SK-N-MC (cell line): ENCODE measurements at places on chromosomes 2 and 18.

GRCh38 chr18:47752796-47753645 is 177.4 kb downstream of the SMAD2 start:
- no peak for DNase-seq

GRCh38 chr2:3435445-3435844 is 56.0 kb downstream of the TRAPPC12 start:
- no peak for DNase-seq

DNA sequence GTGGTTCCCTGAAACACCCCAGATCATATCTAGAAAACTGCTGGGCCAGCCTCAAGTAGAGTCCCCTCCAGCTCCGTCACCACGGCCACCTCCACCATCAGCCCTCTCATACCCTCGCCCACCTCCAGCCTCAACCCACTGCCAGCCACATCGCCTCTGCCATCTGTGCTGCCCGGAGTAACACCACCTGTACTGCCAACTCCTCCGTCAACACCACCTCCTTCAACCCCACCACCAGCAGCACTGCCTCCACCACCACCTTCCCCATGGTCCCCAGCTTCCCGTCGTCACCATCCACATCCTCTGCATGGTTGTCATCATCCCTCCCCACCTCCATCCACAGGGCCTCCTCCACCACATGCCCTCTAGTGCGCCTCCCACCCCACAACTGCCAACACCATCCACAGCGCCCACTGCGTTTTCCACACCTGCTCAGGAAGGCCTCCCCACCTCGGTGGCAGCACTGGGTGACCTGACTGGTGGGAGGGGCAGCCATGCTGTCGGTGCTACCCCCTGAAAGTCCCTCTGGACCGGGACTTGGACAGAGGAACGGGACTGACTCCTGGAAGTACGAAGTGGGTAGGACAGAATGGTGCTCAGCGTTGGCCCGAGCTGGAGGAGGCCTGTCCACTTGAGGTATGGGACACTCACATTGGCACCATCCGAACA is 1.6 kb downstream of the SNED1 start:
- no peak for DNase-seq

DNA sequence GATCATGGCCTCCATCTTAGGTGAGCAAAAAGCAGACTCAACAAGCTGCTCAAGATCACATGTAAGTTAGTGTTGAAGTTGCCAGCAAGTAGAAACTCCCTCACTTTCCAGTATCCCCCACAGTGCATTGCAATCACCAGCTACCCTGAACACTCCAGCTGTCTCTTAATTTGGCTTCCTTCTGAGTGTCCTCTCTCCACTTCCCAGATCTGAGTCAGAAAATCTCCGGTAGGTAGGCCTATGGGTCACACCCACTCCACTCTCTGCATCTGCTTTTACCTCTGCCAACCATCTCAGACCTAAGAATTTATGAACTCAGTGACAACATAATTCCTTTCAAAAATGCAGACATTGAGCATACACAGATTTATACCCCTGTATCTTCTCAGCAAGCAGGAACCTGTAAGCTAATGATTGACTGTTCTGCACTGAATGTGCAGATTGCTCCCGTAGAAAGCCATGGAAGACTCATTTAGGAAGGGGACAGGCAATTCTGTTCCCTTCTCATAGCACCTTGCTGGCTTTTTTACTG is 656.9 kb downstream of the EPHA4 start:
- DNase-seq, result no peak

GRCh38 chr2:188875104-188875503 is 99.1 kb upstream of the COL3A1 start:
- no peak for DNase-seq

DNA sequence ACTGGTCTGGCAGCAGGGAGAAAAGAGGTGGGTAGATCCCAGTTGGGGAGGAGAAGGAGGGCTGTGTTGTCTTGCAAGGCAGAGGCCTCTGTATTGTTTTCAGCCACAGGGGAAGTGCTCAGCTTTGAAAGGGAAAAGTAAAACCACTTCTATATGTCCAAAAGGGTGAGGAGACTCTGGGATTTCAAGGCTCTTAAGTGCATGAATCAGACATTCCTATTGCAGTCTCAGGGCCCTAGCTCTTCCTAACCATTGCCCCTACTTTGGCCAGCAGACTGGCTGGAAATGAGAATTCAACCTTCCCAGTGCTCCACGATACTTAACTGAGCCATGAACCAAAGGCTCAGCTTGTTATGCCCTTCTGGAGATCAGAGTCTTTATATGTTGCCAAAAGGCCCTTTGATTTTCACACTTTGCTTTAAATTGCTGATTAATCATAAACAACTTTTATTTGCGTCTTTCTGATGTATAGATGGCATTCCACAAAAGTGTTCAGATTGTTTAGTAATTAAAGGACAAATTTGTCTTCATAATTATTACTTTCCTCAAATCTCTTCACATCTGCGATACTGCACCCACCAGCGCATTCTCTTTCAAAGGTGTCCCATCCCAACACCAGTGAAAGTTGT is 313.8 kb upstream of the MMADHC start:
- no peak for DNase-seq

- no peak for DNase-seq
These were observed 29.2 kb downstream of the MCFD2 start for GRCh38 chr2:46886268-46887027.

DNA sequence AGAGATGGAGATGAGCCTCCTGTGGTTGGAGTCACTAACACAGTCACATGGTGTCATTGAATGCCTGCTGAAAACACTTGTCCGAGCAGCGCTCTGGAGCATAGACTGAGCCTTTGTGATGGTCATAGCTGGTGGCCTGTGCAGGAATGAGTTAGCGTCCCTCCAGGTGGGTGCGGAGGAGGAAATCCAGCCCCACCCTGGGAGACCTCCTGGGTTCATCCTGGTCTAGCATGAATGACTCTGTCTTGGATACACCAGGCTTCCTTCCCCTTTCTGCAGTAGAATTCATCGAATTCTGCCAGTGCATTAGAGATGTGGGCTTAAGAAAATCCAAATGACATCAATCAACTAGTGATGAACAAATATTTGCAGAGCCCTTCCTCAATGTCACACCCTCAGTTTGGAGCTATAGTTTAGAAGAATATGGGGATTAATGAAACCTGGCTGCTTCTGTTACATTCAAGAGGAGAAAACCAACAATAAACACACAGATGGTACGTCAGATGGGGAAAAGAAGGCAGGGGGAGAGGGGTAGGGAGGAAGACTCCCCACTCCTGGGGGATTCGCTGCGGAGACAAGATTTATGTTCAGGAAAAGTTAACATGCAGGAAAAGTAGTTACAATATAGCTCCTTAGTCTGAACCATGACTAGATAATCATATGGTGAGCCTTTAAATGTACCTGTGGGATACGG is 136.7 kb downstream of the DDX1 start:
- no peak for DNase-seq

DNA sequence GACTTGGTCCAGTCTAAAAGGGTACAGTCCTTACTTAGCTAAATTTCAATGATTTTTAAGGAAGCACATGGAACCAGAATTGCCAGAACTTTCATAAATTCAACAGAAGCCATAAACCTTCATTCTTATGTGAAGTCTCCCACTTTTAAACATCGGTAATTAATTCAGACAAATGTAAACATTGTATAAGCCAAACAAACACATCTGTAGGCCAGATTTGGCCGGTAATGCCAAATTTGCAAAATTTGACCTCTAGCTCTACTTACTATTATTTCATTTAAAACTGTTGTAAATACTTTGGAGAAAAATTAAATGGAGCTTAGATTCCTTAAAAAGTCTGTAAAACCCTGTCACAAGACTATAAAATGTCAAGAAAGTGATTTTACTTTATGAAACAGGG is 83.2 kb upstream of the GALNT5 start:
- DNase-seq, result no peak

DNA sequence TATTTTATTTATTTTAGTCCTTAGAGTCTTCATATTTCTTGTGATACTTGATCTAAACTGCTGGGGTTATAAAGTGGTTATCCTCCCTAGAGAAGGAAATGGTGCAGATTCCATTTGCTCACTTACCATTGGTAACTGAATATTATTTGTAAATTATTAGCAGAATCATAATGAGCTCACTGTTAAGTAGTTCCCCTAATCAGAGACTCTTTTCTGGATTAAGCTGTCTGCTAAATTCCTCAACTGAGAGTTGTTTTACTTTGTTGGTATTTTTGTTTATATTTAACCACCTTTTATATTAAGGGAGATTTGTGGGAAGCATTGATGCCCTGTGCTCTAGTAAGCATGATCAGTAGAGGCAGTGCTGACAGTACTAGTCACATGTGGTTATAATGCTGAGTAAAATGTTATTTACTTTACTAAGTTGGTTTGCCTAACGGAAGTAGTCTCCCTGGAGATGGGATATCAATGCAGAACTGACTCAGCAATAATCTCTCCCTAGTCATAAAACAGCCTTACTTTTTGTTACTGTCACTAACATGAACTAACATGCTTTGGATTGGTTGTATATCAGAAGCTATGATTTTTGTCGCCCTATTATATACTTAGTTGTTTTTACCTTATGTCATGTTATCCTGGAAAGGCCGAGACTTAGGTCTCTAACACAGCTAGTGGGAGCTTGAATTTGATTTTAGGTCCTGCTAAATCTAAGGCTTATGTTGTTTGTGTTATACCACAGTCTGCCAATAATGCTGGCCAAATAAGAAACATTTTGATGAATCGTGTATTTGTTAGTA is 166.7 kb downstream of the MCFD2 start:
- peak; percentile 69 for DNase-seq

DNA sequence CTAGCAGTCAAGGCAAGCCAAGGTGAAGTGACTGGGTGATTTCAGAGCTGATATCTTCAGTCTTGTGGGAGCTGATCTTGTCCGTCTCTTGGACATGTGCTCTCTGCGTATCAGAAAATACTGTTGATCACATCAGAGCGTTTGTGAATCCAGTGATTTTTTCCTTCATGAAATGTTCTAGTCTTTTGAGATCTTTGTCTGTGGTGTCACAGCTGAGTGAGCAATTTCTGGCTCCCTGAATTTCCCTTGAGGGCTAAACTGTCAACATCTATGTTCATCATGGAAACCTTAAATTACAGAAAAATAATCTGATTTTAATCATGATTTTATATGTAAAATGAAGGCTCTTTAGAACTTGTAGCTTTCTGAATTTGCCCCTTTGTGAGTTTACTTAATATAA is 432.0 kb downstream of the CCDC85A start:
- DNase-seq, result no peak

- DNase-seq, result no peak
These were observed 214.4 kb upstream of the EPC2 start for GRCh38 chr2:148430101-148430500.

DNA sequence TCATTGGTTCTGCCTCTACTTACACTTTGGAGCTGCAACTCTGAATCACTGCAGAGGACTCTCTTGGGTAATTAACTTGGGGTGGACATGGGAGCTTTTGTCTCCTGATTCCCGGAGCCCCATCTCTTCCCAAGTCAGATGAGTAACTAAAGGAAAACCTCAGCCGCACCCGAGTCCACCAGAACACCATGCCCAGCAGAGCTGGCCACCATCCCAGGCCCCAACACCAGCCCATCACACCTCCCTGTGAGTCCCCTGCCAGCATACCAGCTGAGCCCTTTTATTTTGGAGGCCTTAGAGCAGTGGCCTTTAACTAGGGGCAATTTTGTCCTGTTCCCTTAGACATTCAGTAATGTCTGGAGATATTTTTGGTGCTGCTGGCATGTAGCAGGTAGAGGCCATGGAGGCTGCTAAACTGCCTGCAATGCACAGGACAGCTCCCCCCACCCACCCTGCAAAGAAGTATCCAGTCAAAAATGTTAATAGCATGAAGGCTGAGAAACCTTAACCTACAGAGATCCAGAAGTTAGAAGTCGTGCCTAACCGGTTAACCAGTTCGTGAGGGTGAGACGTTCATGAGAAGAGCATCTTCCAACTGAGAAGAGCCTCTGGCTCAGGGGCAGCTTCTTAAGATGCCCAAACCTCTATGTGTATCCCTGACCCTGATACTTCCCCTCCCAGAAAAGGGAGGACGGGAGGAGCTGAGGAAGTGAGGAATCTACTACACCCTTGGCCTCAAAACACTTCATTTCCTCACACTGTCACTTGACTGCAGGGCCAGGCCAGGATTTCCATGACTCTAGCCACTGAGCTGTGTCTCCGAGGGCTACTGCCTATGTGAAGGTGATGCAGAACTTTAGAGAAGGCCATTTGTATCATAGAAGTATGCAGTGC is 139.9 kb upstream of the EPAS1 start:
- no peak for DNase-seq

DNA sequence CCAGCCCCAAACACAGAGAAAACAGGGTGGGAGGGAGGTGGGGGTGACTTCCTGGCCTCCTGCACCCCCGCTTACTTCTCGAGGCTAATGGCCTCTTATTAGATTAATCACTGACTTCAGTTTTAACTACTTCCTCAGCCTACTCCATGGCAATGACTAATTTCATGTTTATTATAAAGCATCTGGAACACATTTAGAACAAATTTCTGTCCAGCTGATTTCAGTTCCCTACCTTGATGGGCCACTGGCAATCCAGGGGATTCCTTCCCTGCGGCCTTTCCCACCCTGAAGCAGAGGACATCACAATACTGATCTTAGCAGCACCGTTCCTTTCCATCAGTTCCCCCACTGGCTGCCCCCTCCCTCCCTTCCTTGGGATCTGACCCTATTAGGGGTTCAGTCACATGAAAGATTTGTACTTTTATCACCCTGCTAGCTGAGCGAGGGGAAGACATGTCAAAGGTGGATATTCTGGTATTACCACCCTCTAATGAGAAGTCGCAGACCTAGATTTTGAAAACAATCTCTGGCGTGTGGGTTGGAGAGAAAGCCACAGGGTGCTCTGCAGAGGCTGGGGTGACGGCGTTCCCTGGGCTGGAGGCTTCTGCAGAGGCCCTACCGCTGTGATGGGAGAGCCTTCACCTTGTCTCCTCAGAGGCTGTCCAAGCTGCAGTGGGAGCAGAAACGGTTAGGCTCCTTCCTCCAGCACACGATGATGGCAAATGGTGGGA is 67.6 kb downstream of the KIAA2012 start:
- DNase-seq, result no peak

GRCh38 chr2:216044883-216045486 is 31.6 kb upstream of the MREG start:
- no peak for DNase-seq

DNA sequence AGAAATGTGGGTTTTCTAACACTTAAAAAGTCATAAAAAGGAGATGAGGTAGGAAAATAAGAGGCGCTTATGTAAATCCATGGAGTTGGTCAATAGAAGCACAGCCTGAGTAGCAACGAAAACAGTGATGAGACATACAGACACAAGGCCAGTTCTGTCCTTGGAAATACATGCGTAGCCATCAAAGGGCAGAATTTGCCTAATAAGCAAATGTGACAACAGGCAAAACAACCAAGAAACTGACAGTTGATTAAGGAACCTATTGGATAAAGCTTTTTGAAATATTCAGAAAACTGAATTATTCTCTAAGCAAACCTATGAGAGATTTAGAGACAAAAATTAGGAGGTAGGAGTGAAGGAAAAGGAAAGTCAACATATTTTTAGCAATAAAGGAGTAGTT is 586.3 kb downstream of the PLCL1 start:
- no peak for DNase-seq

- DNase-seq, result no peak
These were observed 305.0 kb upstream of the ID2 start for GRCh38 chr2:8376603-8377410.

GRCh38 chr2:102735416-102736109 is 26.3 kb upstream of the TMEM182 start:
- DNase-seq, result no peak
